Activated CD4-positive, alpha-beta T cell treated with anti-CD3 and anti-CD28 coated beads for 1 hour (primary cell): ENCODE measurements at places on chromosomes 5 and 9.

DNA sequence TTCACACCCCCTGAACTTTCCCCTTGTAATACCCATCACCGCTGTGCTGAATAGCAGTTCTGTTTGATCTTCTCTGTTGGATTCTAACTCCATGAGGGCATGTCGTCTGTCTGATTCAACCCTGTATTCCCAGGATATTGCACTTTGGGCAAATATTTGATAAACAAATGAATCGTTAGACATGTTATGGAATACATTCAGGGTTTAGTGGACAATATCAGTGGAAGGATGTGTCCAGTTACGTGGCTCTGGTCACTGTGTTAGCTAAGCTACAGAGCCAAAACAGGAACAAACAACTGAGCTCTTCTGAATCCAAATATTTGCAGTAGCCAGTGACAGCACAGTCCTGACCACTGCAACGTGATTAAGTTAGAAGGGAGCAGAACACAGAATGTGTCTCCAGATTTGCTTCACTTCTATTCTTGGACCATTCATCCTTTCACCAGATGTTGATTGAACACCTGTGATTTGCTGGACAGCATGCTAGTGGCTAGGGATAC lies 13.2 kb downstream of the ANGPTL2 start:
- no peak for DNase-seq

DNA sequence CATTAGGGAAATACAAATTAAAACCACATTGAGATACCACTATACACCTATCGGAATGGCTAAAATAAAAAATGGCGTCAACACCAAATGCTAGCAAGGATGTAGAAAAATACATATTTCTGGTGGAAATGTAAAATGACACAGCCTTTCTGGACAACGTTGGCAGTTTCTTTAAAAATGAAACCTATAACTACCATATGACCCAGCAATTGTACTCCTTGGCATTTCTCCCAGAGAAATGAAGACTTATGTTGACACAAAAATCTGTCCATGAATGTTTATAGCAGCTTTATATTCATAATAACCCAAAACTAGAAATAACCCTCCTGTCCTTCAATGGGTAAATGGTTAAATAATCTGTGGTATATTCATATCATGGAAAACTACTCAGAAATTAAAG lies 188.7 kb upstream of the RAD23B start:
- no peak for DNase-seq

- no peak for DNase-seq
Measured at GRCh38 chr5:133847301-133847700, 121.1 kb downstream of the C5orf15 start.

DNA sequence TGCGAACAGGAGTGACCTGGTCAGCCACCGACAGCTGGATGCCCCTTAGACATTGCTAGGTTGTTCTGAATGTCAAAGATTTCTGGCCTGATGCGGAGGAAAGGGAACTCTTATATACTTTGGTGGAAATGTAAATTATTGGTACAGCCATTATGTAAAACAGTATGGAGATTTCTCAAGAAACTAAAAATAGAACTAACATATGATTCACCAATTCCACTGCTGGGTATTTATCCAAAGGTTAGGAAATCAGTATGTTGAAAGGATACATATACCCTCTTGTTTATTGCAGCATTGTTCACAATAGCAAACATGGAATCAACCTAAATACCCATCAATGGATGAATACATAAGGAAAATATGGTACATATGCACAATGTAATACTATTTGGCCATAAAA lies 31.8 kb downstream of the DMRT3 start:
- no peak for DNase-seq

DNA sequence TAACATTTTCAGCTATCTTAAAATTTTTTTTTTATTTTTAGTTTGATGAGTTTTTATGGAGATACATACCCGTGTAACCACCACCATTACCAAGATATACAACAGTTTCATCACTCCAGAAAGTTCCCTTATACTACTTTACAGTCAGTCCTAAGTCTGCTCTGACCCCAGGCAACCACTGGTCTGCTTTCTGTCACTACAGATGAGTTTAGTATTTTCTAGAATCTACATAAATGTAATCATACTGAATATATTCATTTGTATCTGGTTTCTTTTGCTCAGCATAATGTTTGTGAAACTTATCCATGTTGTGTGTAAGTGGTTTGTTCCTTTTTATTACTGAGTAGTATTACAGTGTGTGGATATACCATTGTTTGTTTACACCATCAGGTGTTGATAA lies 127.8 kb downstream of the GAS1 start:
- no peak for DNase-seq

- no peak for DNase-seq
Measured at GRCh38 chr5:33867241-33867640, 24.5 kb downstream of the ADAMTS12 start.

GRCh38 chr5:125536582-125536981 lies 790.1 kb upstream of the ZNF608 start:
- DNase-seq = no peak

DNA sequence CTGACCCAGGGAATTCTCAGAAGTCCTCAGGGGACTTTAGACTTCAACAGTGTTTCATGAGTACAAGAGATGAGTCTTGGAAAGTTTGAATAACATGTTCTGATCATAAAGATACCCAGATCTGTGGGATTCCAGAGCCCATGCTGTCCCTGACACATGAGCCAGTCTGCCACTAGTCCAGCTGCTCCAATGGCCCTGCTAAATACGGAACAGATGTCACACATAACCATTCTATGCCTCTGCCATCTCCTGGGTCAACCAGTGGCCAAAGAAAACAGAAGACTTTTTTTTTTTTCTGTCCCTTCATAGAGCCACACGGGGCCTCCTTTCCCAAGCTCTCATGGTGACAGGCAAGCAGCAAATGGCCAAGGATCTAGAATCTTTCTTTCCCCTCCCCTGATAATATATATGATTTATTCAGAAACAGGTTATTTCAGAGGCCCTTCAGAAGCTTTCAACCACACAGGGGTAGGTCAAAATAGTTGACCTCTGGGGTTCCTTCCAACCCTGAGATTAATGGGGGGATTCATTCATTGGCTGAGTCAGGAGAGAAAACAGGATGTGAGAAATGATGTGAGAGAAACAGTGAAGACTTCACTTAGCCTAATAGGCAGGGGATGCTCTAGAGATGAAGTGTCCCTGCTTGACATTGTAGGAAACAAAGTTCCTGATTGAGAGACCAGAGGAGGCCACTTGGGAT lies 367.7 kb downstream of the CDK5RAP2 start:
- no peak for DNase-seq

GRCh38 chr5:141354900-141355469 lies at the start of gene PCDHGA4:
TSS of gene PCDHGA4 (plus strand) at chr5:141355021. CDS start at chr5:141355108, 87 bp downstream.
- DNase-seq = no peak

DNA sequence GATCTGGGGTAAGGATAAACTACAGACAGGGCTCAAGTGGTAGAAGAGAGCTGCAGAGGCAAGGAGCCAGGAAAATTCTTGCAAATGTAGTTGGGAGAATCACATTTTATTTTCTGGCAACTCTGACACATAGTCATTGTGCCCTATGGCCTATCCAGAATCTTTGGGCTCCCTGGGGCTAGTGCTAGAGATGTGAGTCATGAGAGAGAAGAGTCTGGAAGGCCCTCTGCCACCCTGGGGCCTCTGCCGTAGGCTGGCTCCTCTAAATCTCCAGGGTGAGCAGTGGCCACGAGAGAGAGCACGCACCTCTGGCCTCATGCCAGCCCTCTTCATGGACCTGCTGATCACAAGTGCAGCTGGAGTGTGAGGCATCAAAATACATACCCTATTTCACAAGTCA lies 74.3 kb upstream of the SSBP2 start:
- DNase-seq = no peak

DNA sequence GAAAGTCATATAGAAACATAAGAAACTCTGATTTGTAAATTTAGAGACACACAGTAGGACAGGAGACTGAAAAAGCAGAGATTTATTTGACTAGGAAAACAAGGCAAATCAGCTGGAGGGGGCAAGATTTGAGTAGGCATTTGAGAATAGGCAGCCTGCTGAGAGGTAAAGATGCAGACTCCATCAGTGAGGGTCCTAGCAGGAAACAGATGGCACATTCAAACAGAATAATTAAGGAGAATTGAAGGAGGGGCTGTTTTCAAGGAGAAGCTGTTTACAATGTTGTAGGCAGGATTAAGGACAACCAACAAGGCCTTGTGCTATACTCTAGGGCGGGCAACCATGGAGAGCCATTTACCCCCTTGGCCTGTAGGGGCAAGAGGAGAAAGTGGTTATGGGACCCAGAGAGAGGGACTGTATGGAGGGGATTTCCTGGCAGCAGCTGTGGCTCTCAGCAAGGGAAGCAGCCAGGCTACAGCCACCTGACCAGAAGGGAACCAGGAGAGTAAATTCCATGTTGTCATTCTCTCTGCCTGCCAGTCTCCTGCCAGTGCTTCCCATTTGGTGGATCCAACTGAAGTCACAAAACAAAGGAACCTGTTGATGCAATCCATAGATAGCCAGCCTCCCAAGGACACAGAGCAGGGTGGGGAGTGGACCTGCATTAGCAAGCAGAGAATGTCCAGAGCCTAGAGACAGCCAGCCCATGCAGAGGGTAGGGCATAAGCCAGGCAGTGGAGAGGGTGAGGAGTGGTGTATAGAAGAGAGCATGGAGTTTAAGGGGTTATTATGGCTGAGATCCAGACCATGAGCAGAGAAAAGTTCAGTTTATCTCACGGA lies 38.2 kb downstream of the PAPPA start:
- no peak for DNase-seq

DNA sequence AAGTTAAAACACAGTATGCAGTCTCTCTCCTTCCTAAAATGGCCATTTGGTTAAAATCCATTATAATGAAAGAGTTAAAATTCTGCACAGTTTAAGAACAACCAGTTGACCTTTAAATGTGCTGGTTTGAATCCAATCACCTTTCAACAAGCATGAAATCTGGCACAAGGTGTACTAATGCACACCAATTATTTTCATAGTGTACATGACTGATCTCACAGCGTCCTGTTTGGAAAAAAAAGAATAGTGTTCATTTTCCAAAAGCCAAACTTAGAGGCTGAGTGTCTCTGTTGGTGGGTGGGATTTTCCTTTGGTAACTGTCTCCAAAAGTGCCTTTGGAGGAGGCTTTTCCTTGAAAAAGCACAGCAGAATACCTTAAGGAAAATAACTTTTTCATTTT lies 180.6 kb downstream of the DEPDC1B start:
- no peak for DNase-seq

GRCh38 chr5:148922606-148923005 lies 96.2 kb downstream of the ADRB2 start:
- DNase-seq = no peak

DNA sequence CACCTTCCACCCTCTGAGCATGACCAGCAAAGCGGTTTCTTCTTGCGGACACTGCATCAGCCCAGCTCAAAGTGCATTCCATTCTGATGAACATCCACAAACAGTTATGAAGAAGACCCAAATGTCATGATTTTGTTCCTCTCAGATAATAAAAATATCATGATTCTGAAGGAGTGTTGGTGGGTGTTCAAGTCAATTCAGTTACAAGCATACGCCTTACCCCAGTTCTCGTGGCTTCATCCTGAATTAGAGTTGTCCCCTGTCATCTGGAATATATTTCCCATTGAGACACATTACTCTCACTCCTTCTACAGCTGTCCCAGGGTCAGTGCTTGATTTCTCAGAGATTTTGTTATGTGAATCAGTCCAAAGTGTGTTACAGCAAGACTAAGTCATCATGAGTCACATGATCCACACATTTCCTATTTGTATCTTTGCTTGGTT lies 325.4 kb downstream of the RFX3 start:
- DNase-seq = no peak

DNA sequence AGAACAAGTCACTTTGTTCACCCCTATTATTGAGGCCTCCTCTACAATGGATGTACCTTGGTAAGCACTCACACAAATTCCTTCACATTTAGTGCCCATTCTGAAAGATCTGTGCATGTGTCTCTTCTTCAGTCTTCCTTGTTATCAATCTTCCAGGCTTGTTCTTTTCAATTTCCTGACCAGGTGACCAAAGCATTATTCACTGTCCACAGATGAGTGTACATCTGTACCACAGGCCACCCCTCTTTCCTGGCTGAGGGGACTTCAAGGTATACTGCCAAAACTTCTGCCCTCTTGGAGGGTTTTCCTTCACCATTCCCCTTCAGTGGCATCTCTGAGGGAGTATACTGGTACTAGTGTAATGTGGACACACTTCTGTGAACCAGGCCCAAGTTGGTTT lies 25.5 kb upstream of the STOM start:
- no peak for DNase-seq

DNA sequence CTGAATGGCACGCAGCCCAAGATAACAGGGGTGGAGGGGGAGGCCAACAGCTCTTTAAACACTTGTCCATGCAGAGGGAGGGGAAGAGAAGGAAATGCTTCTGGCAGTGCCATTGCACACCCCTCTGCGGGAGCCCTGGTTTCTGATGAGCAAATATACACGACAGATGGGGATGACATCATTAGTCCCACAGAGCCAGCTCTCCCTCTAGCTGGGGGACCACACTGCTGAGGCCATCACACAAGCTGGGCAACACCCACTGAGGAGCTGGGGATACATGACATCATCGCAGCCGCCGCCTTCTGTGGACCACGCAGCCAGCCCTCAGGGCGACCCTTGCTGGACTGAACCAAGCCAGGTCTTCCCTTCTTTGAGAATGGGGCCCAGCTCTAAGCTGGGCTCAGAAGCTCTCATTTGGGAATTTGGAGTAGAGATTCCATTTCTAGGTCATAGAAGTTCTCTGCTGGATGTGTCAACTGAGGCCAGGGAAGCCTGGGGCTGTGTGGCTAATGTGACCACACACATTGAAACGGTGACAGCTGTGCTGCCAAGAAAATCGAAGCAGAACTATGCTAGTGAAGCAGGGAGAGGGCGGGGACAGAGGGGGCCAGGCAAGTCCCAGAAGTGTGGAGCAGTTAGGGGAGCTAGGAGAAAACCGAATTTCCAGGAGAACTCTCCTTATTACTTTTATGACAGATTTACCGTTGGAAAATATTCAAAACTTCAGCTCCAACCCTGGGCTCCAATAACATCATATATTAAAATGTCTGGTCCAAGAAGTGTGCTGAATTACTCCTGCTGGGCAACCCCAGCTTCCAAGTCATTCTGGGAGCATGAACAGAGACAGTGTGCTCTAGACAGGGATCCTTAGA lies 79.5 kb downstream of the PRRT1B start:
- no peak for DNase-seq

DNA sequence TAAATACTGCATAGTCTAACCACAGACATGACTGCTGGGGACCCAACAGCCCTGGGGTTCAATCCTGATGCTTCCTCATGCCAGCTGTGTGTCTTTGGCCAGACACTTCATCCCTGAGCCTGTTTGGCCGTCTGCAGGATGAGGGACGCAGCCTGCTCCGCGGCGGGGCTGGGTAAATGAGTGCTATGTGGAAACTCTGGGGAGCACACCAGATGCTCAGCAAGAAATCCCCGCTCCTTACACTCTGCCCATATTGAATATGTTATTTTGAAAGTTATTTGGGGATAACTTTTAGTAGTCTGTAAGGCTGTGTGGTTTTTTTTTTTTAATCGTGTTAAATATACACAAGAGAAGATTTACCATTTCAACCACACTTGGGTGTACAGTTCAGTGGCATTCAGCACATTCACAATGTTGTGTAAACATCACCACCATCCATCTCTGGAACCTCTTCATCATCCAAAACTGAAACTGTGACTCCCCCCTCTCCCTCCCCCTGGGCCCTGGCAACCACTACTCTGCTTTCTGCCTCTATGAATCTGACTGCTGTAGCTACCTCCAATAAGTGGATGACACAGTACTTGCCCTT lies 42.7 kb downstream of the SH3PXD2B start:
- DNase-seq = no peak
